ENCODE measurements at places on chromosomes 3 and 15. TPM values are rescaled to one million over a fixed set of nuclear protein-coding genes. Genes with fewer than 3 reads are reported as not detected.

GRCh38 chr3:31488475-31489017 is 44.2 kb upstream of the STT3B start:
- H3K27ac ChIP-seq: no peak overlapping the region
- no peak for DNase-seq
- H3K4me3 ChIP-seq: no peak overlapping the region
- H3K27me3 ChIP-seq: no peaks in the 10 kb centered on the region
- H3K4me1 ChIP-seq: no peaks in the 10 kb centered on the region

DNA sequence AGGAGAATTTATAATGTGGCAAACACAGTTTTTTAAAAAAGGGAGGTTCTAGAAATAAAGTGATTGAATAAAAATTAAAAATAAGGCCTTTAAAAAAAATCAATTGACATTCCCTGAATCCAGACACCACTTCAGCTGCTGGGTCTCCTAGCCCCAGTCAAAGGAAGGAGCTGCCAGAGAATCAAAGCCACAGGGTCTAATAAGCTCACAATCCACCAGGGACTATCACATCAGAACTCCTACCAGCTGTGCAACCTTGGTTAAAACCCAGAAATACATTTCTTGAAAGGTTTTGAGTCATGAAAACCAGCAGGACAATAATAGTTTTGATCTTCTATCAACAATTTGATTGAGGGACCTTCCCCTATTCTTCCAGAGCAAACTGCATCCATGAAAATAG is 134.5 kb downstream of the MECOM start:
- H3K36me3 ChIP-seq: no peaks in the 10 kb centered on the region
- no peak overlapping the region for H3K4me3 ChIP-seq
- H3K4me1 ChIP-seq: no peaks in the 10 kb centered on the region
- no peak for DNase-seq
- H3K27me3 ChIP-seq: no peaks in the 10 kb centered on the region
- no peak overlapping the region for H3K27ac ChIP-seq

DNA sequence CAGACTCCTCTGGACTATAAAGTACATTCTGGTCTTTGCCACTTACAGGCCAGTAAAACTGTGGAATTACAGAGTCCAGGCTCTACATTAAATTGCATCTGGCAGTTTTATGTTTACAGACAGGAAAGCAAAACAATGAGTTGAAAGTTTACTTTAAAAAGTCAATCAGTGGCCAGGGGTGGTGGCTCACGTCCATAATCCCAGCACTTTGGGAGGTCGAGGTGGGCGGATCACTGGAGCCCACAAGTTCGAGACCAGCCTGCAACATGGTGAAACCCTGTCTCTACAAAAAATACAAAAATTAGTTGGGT is 53.8 kb downstream of the TM4SF4 start:
- DNase-seq: no peak
- no peaks in the 10 kb centered on the region for H3K27me3 ChIP-seq
- H3K27ac ChIP-seq: no peak overlapping the region
- H3K4me1 ChIP-seq: peaks cover 16% of the 10 kb centered on the region
- H3K36me3 ChIP-seq: no peaks in the 10 kb centered on the region

Gene CCDC54
- total RNA-seq: 0.24 TPM

Gene SLC28A1
- 0.48 TPM for total RNA-seq

Gene NRROS
- total RNA-seq: 6.3 TPM

Measured in ovary (tissue), 10 donors.